SW 1271 (cell line): ENCODE measurements at places on chromosomes 13 and 19.
A peak's percentile ranks its signal among the peaks of the same experiment; 100 is the strongest.

DNA sequence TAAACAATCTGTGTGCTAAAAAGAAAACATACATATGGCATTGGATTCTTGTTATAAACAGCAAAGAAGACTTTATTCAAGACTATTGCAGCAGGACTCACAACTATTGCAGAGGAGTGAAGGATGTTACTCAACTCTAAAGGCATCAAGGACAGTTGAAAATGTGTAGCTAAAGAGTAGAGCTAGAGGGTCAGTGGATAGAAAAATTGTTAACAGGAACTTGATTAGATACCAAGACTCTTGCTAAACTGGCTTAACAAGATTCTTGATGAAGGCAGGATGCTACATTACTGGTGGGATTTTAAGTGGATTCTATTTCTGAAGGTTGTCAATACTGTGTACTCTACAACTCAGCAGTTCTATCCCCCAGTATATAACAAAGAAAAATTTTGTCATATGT lies 1183.3 kb downstream of the SLITRK1 start:
- no peak for DNase-seq

DNA sequence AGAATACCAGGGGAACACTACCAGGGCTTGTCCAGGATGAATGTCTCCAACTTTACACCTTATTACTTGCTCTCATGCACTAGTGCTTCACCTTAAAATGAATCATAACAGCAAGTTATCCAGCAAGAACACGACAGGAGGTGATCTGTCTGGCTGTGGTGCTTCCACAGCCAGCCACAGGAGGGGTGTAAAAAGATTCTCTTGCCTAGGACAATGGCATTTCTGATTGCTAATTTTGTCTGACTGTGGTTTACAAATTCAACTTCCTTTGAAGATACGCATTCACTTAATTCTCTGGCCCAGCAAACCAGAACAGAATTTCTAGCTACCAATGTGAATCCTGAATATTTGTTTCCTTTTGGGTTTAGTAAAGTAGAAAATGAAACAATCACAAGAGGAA lies 23.1 kb upstream of the COG3 start:
- DNase-seq, result peak; percentile 9

- no peak for DNase-seq
Observed at GRCh38 chr13:50267917-50268316, 252.7 kb downstream of the KCNRG start.

DNA sequence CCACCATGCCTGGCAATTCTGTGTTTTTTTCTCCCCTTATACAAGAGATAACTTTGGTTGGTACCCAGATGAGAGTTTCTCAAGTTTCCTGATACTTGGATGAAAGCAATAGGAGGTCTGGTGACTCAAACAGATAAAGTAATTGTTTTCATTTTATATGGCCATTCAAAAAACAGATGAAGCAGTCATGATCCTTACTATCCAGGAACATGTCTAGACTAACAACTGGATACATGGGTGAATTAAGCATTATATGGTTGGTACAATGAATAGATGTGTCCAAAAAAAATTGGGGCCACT lies 8.5 kb downstream of the ZNF430 start:
- DNase-seq, result no peak

DNA sequence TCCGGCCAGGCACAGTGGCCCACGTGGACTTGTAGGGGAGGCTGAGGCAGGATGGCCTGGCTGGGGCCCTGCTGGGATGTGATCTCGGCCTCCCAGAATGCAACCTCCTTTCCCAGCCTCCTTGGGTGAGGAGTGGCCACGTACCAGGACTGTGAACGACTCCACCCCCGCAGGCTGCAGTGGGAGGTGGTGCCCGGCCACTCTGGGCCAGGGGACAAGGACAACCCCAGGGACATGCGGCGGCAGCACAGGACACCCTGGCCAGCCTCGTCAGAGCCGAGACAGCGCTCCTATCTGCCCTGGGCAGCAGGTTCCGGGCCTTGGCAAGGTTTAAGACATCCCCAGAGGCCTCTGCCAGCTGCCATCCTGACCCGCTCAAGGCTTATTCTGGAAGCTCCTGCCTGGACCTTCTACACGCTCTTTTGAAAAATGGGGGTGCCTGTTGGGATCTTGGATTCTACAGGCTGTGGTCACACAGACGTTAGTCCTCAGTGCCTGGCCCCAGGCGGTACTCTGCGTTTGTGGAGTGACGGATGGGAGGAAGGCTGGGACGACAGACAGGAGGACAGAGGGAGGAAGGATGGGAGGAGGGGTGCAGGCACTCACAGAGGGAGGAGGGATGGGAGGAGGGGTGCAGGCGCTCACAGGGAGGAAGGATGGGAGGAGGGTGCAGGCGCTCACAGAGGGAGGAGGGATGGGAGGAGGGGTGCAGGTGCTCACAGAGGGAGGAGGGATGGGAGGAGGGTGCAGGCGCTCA lies 19.9 kb upstream of the CACTIN start:
- no peak for DNase-seq

- DNase-seq, result no peak
Observed at GRCh38 chr13:75800545-75800944, 164.4 kb downstream of the LMO7 start.

DNA sequence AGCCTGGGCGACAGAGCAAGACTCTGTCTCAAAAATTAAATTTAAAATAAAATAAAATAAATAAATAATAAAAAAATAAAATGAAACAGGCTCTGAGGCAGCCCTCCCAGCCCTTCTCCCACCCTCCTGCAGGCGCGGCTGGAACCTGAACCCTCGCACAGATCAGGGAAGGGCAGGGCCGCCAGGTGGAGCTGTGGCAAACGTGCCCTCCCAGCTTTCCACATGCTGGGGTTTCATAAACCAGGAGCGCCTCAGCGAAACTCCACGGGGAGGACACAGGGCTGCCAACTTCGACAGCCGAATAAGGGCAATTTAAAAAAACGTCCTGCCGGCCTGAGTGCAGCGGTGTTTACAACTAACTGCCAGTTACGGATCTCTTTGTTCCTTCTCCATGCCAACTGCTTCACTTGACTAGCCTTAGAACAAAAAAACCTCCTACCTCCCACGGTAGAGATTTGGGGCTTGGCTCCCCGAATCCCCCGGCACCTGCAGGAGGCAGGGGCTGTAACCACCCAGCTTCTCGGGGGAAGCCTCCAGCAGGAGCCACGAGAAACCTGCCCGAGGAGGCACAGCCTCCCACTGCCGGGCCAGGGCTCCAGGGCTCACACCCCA lies 15.9 kb downstream of the ZNF787 start:
- no peak for DNase-seq

DNA sequence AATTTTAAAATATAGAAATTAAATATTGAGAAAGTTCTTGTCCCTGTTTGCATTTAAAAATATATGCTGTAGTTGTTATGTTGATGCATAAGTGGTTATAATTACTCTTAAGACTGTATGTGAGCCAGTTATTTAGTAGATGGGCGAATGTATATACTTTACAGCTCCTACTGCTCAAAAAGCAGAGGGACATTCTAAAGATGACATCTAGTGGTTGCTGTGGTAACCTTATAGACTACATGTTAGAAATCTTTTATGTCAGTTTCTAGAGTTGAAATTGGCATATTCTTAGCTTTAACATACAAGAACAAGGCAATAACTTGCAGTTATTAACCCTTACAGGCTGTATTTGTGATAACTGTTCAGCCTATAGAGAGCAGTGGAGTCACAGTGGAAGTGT lies 160.5 kb downstream of the OLFM4 start:
- DNase-seq, result no peak

- no peak for DNase-seq
Observed at GRCh38 chr19:16457954-16458331, 13.8 kb downstream of the EPS15L1 start.

DNA sequence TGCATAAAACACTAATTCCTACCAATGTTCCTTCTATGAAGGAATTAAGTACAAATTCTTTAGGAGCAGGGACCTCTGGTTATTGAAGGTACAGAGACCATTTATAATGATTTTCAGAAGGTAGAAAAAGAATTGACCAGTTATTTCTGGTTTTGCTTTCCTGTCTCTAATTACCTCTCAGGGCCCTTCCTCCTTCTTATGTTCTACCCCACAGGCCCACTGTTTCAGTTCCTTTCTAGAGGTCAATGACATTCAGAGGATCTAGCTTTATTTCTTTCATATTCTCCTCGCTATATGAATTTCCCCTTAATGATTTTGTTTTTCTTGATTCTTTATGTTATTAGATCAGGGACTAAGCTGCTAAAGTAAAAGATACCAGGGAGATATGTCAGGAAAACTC lies 345.0 kb upstream of the SPRY2 start:
- no peak for DNase-seq

GRCh38 chr19:55809381-55810058 lies 22.3 kb downstream of the NLRP11 start:
- DNase-seq, result no peak

DNA sequence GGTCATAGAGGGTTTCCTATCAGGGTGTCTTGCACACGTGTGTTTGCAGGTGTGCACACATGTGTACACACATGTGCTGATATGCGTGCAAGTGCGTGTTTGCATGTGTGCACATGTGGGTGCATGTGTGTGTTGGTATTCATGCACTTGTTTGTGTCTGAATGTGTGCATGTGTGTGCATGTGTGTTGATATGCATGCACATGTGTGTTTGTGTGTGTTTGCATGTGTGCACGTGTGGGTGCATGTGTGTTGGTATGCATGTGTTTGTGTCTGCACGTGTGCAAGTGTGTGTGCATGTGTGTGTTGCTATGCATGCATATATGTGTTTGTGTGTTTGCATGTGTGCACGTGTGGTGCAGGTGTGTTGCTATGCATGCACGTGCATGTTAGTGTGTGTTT lies 150.5 kb downstream of the SOX1 start:
- DNase-seq, result no peak

GRCh38 chr19:10517361-10517759 lies at the start of gene S1PR5:
S1PR5 (minus strand) TSS chr19:10517447; CDS start chr19:10515011, 2,436 bp downstream.
- peak; percentile 72 for DNase-seq

DNA sequence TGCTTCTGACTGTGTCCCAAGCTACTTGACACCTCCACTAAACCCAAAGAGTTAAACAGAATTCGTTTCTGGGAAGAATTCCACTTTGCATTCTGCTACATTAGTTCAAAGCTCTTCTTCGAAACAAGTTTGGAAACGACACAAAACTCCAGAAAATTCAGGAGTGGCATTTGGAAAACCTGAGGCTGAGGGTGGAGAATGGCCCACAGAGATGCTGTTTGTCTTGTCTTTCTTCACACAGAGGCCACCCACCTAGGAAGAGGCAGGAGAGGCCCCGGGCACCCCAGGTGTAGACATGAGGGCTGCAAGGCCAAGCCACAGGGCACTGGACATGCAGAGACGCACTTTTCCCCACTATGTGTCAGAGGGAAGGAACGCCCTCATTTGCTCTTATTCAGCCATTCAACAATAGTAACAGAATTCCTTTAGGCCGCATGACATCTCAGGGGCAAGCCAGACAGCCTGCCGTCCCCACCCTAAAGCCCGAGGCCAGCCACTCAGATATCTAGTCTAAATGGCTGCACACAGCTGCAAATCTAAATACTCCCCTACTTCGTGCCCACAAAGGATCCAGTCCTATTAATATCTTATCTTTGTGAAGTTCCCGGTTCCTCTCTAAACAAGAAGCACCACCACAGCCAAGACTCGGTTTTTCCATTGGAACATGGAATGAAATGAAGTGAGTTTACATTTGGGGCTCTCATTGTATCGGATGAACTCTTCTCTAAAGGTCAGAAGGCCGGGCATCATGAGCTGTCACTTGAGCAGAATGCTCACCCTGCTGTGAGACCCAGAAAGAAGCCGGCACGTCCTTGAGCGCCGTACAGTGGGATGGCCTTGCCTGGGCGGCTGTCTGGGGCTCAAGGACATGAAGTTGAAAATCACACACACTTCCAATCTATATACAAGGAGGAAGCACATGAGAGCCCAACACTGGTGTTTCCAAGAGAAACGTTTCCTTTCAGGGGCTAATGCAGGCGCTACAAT lies 19.8 kb downstream of the COL4A1 start:
- no peak for DNase-seq

DNA sequence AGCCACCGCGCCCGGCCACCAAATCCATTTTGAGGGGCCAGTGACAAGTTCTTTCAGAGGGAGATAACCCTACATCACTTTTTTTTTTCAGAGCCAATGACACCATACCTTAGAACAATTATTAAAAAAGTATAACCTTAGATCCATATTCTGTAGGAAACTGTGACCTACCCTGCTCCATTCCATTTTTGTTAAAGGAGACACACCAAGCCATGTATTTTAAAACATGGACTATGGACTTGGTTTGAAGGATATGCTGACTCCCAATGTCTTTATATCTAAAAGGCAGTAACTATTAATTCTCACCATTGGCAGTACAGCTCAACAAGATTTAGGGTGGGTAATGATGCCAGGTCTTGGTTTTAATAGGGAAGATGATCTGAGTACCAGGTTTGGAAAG lies 1.1 kb downstream of the GSK3A start:
- no peak for DNase-seq
